SJSA1 (cell line): ENCODE measurements at places on chromosomes 4 and X. TPM values are rescaled to one million over a fixed set of nuclear protein-coding genes. Genes with fewer than 3 reads are reported as not detected.

GRCh38 chr4:13601048-13601447 lies 26.5 kb downstream of the BOD1L1 start:
- no peak for DNase-seq

IQCM gene
- total RNA-seq: not detected in 2 replicates

CORIN gene
- 0.25 TPM in 1 of 2 replicates, not detected in the other for total RNA-seq

DNA sequence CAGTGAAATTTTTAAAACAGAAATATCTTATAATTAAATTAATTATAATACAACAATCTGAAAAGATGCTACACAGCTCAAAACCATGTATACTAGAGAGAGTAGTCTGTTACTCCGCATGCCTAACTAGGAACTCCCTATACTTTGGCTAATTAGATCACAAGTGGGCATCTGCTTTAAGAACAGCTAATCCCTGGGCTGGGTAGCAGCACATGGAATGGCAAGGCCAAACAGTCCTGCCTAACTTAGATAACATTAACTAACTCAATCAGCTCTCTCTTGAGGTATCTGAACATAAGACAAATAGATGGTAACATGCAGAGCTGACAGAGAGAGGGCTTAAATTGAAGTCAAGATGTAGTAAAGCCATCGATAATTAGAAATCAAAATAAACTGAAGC lies 9.9 kb downstream of the CHIC2 start:
- DNase-seq: no peak

DNA sequence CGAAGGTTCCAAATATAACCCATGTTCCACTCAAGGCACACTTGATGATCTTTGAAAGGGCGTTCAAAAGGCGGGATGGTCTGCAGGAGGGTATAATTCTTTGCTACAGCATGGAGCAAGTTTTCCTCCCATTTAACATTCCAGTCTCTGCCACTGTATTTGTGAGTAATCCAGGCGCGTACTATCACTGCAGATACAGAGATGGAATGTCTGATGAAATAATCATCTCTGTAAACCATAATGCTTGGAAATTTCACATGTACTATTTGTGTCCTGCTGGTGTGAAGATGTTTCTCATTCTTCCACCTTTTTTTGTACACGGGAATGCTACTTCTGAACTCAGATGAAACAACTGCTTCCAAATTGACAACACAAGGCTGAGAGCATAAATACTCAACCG lies 15.5 kb downstream of the SEL1L3 start:
- DNase-seq: no peak

GRCh38 chr4:166315721-166316467 lies 442.9 kb downstream of the TLL1 start:
- DNase-seq: no peak

DNA sequence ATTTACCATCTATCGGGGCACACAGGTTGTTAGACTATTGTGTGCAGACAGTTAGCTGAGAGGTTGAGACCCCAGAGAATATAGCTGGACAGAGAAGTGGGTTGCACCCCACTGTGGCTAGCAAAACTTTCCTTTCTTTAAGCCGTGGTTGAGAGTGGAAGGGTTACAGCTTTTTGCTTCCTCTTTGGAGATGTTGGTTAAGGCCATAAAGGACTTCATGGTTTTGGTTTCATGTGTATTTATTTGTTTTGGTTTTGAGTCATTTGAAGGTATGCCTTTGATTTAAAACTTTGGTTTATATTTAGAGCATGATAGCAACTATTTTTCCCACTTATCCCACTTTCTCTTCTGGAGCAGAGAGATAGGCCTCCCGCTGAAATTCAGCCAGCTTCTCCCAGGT lies 274.3 kb upstream of the IL1RAPL1 start:
- no peak for DNase-seq

ANKRD37 gene
- total RNA-seq: 5.4 and 15.1 TPM in 2 replicates

GRCh38 chr4:106149026-106149425 lies 167.0 kb downstream of the TBCK start:
- DNase-seq: no peak

DNA sequence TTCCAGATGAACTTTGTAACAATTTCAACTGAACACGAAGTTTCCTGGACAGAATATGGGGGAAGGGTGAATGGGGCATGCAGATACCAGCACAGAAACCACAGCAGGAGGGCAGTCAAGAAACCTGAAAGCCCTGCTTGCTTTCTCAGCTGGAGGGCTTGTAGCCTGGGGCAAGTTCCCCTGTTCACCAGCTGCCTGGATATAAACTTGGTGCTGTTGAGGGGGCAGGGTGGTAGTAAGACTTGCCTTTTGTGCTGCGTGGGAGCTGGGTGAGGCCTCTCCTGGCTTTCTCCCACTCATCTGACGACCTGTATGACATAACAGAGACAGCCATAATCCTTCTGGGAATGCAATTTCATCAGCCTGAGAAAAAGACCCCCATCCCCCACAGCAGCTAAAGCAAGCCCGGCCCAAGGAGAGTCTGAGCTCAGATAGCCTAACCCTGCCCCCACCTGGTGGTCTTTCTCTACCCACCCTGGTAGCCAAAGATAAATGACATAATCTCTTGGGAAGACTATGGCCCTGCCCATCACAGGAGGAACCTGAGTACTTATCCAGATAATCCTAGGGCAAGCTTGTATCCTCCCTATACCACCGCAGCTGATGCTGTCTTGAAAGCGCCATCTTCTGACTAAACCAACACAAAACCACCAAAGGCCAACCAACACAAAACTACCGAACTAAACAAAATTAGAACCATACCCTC lies 234.3 kb downstream of the LAS1L start:
- DNase-seq: no peak

SPACA5 gene
- total RNA-seq: not detected in 2 replicates

DNA sequence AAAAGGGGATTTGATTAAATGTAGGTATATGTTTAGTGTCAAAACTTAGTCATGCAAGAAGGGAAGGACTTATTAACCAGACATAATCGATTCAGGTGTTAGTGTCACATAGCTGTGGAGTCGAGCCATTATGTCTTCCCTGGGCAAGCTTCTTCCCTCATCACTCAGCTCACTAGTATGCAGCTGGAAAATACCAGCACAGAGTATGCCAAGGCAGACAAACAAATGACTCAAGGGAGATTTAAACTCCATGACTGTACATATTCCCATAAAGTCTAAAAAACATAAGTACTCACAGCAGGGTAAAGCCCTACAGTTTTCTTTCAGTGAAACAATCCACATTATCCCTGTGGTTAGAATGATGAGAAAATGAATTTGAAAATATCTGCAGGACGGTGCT lies 304.5 kb downstream of the CBLL2 start:
- DNase-seq: peak; percentile 4

CCNA2 gene
- total RNA-seq: 273 and 318 TPM in 2 replicates

GRCh38 chr4:30153427-30153826 lies 566.7 kb upstream of the PCDH7 start:
- no peak for DNase-seq

NR3C2 gene
- total RNA-seq: 0.11 TPM in 1 of 2 replicates, not detected in the other

CXXC4 gene
- 0.37 and 0.56 TPM in 2 replicates for total RNA-seq

TLR1 gene
- total RNA-seq: 0.41 and 1.1 TPM in 2 replicates

DNA sequence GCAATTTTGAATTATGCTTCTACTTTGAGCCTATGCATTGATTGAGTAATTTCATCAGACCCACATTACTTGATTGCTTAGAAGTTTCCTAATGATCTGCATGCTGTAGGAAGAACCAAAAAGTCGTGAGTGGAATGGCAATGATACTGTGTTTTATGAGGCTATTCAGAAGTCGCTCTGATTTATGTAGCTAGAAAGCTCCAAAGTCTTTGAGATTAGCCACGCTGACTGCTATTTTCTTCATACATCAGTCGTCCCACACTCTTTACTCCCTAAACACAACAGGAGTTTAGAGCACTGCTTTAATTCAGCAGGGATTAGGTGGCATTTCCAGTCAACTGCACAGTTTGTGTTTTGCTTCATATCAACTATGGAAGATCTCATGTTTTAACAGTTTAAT lies 4.1 kb downstream of the GRID2 start:
- DNase-seq: no peak

GRCh38 chr4:31787701-31788100 lies 1067.5 kb downstream of the PCDH7 start:
- no peak for DNase-seq

GRCh38 chr4:121597346-121597934 lies 99.3 kb downstream of the ANXA5 start:
- no peak for DNase-seq

DNA sequence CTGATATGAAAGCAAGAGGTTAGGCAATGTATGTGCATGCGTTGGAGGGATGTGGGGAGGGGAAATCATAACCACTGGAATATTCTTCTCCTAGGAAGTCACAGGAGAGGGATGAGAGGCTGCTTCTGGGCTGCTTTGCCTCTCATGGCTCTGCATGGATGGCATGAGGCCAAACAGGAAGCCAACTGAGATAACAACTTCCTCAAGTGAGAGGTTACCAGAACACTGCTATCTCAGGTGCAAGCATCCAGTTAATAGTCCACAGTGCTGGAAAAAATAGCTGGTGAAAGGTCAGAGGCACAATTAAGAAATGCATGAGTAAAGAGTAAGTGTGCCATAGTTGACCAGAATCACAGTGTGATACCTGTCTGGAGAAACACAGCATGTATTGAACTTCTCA lies 113.3 kb downstream of the ELOVL6 start:
- DNase-seq: no peak

DNA sequence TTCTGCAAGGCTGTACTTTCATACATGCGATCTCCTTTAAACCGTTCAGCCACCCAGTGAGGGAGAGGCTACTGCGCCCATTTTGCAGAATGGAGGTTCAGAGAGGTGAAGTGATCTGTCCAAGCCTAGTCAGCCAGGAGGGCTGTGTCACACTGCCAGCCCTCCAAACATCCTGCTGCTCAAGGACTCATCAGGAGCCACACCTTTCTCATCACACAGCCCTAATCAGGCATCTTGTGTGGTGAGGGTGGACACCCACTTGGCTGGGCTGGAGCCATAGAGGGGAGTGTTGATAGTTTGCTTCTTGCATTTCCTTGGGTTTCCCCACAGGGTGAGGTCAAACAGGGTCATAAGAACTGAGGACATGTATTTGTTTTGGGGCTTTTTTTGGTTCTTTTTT lies 5.4 kb upstream of the CXCR3 start:
- DNase-seq: no peak

FSTL5 gene
- total RNA-seq: not detected in 2 replicates

RNF212 gene
- total RNA-seq: not detected in 2 replicates

GPC3 gene
- 3.8 and 5.7 TPM in 2 replicates for total RNA-seq

DNA sequence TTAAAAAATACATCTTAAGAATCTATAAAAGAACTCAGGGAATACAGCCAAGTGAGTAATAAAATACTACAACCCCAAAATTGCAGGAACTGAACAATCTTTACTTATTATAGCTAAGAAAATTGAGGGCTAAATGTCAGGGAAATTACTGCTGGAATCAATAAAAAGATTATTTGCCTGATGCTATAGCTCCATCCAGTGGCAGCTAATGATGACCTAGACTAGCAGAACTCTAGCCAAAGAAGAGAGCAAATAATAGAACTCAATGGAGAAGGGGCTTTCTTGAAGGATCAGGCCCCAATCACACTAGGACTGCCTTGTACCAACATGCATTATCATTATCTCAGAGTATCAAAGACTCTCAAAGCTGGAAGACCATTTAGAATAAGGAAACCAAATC lies 85.0 kb upstream of the FAM241A start:
- no peak for DNase-seq

- DNase-seq: no peak
Observed at GRCh38 chrX:43530837-43531236, 125.3 kb upstream of the MAOA start.

DNA sequence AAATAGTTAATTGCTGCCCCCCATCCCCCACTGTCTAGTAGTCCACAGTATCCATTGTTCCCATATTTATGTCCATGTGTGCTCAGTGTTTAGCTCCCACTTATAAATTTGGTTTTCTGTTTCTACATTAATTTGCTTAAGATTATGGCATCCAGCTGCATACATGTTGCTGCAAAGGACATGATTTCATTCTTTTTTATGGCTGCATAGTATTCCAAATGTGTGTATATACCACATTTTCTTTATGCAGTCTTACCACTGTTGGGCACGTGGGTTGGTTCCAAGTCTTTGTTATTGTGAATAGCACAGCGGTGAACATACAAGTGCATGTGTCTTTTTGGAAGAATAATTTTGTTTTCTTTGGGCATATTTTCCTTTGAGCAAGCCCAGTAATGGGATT lies 113.0 kb upstream of the LNX1 start:
- no peak for DNase-seq

CTAG2 gene
- not detected in 2 replicates for total RNA-seq
